PC-3 (cell line): ENCODE measurements at places on chromosomes 13 and 19.

GRCh38 chr13:94419925-94420305, 59.6 kb downstream of the DCT start:
- no peak for DNase-seq

DNA sequence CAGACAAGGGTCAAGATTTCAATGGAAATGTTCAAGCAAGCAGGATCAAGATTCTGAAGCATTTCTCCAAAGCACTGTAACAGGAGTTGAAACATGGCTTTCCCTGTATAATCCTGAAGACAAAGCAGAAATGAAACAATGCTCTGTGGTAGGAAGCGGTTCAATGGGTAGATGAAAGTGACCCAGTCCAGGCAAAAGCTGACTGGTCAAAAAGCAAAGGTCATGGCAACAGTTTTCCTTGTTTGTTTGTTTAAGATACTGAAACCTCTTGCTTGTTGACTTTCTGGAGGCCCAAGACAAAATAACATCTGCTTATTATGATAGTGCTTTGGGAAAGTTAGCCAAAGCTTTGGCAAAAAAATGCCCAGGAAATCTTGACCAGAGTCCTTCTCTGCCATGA, 1343.9 kb upstream of the PCDH9 start:
- no peak for DNase-seq

- no peak for DNase-seq
Measured at GRCh38 chr13:20988909-20989655, 72.3 kb downstream of the LATS2 start.

DNA sequence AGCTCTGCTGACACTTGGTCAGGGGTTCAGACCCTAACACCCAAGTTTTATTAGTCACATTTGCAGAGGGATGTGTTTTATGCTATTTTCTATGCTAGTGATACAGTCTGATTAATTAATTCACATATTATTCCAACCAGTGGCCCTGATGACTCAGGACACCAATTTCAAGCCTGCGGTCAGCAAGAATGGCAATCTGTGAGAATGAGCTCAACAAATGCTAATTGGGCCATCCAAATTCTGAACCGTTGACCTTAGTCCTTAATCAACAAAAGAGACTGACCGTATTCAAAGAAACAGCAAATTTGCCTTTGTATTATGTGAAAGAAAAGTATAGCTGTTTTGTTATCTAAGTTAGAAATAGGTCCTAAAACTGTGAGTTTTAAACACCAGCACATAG, 9.6 kb upstream of the KL start:
- DNase-seq = no peak

- no peak for DNase-seq
Measured at GRCh38 chr13:32229443-32229842, 85.7 kb downstream of the ZAR1L start.

GRCh38 chr13:52947921-52948373, 80.7 kb upstream of the OLFM4 start:
- DNase-seq = no peak

DNA sequence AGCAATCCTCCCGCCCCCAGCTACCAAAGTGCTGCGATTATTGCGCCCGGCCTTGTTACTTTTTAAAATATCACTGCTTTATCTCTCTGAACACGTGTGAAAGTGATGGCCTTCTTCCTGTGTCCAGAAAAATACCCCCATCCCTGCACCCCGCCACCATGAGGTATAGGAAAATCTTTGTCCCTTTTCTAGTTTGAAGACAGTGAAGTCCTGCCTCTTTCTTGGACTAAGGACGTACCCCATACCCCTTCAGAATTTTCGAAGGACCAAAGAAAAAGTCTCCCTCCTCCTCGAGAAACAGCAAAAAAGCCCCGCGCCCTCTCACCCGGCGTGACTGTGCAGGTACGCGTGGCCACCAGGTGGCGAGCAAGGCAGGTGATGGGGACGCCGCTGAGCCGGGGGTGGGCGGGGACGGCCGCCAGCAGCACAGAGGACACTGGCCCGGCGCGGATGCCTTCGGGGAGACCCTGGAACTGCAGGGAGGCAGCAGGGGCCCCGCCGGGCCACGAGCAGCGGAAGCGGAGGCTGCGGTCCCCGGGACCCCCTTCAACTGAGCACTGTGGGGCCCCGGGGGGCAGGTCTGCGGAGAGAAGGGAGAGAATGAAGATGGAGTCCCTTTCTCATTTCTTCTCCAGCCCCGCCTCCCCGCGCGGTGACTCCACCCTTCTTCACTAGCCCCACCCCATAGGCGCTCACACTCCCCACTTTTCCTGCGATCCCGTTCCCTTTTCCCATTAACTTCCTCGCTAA, 3.2 kb downstream of the VSIG10L start:
- DNase-seq = peak; percentile 88

DNA sequence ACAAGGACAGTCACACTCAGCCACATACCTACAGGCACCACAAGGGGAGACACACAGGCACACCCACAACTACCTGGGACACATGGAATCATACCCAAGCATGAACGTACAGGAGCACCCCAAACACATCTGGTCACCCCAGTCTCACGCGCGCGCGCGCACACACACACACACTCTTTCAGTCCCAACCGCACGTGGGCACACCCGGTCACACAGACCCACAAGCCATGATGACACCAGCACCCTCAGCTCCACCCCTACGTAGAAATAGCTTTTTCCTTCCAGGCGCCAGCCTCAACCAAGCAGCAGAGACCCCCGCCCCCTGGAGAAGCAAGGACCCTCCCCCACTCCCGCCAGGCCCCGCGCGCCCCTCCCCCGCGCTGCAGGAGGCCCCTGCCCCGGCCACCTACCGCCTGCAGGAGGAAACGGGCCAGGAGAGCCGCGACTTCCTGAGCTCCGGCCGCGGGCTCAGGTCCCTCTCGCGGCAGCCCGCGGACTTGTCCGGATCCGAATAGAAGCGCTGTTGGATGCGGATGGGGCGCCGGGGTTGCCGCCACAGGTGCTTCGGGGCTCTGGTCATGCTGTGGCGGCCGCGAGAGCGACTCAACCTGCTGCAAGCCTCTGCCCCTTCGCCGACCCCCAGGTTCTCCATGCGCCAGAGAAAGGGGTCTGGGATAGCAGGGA, 6.4 kb upstream of the PDE4C start:
- no peak for DNase-seq

DNA sequence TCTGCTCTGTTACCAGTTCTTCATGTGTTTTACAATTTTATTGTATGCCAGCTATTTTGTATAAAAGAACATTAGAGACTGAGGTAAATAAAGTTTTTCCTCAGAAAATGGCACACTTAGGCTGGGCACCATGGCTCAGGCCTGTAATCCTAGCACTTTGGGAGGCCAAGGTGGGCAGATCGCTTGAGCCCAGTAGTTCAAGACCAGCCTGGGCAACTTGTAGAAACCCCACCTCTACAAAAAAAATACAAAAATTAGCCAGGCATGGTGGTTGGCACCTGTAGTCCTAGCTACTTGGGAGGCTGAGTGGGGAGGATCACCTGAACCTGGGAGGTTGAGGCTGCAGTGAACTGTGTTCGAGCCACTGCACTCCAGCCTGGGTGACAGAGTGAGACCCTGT, 32.0 kb downstream of the CCDC8 start:
- DNase-seq = no peak

GRCh38 chr13:96935901-96936300, 58.4 kb downstream of the OXGR1 start:
- no peak for DNase-seq

- peak; percentile 60 for DNase-seq
Measured at GRCh38 chr13:107296804-107297203, 728.9 kb upstream of the ARGLU1 start.

DNA sequence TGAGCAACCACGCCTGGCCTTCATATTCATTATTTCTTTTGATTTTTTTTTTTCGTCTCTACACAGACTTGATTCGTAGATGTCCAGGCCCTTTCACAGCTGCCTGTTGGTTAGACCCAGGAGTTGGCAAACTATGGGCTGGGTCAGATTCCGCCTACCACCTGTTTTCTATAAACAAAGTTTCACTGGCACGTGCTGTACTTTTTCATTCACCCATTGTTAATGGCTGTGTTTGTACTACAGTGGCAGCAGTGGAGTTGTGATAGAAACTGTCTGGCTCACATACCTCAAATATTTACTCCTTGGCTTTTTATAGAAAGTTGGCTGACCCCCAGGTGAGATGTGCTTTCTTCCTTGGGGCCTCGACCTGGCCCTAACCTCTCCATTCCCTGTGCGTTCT, 72.9 kb upstream of the TEX29 start:
- DNase-seq = no peak

GRCh38 chr19:43286096-43286495, 16.8 kb upstream of the PSG9 start:
- DNase-seq = no peak

GRCh38 chr19:42030645-42031440, 36.8 kb upstream of the ATP1A3 start:
- no peak for DNase-seq

GRCh38 chr19:10299545-10300458, 9.8 kb downstream of the ZGLP1 start:
- no peak for DNase-seq

- DNase-seq = no peak
Measured at GRCh38 chr13:99542788-99543406, 41.6 kb downstream of the TM9SF2 start.

- no peak for DNase-seq
Measured at GRCh38 chr13:87084192-87084591, 587.0 kb upstream of the SLITRK5 start.

DNA sequence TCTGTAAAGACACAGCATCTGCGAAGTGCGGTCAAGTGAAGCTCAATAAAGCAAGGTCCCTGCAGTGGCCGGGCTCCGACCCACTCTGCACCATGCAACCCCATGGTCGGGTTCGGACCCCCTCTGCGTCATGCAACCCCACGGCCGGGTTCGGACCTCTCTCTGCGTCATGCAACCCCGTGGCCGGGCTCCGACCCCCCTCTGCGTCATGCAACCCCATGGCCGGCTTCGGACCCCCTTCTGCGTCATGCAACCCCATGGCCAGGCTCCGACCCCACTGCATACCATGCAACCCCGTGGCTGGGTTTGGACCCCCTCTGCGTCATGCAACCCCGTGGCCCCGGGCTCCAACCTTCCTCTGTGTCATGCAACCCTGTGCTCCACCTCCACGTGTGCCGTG, 43.8 kb downstream of the CARS2 start:
- no peak for DNase-seq

GRCh38 chr13:108070491-108070890, 144.8 kb downstream of the LIG4 start:
- DNase-seq = no peak

DNA sequence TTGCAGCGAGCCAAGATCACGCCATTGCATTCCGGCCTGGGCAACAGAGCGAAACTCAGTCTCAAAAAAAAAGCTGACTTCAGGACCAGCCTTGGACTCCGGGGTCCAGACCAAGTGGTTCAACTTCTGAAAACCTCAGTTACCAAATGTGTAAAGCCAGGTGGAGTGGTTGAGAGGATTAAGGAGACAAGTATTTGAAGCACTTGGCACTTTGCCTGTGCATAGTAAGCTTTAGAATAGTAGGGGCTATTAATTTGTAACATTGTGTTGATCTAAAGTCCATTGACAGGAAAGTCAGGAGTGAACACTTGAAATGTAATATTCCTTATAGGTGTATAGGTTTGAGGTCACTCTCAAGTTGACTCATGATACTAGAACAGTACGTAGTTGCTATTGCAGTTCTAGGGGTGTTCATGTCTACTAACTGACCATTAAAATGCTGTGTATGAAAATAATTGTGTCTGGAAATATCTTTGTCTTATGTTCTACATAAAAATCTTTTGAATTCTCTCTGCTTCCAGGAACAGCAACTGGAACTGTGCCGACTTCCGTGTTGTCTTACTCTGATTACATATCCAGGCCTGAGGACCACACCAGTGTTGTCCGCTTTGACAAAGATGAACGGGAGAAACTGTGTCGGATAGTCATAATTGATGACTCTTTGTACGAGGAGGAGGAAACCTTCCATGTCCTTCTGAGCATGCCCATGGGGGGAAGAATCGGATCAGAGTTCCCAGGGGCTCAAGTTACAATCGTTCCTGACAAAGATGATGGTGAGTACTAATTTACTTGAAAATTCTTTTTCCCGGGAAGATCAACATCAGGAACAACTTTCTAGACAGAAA, 97.4 kb downstream of the FREM2 start:
- DNase-seq = no peak

GRCh38 chr13:76667551-76667950, 218.7 kb downstream of the KCTD12 start:
- DNase-seq = peak; percentile 27

DNA sequence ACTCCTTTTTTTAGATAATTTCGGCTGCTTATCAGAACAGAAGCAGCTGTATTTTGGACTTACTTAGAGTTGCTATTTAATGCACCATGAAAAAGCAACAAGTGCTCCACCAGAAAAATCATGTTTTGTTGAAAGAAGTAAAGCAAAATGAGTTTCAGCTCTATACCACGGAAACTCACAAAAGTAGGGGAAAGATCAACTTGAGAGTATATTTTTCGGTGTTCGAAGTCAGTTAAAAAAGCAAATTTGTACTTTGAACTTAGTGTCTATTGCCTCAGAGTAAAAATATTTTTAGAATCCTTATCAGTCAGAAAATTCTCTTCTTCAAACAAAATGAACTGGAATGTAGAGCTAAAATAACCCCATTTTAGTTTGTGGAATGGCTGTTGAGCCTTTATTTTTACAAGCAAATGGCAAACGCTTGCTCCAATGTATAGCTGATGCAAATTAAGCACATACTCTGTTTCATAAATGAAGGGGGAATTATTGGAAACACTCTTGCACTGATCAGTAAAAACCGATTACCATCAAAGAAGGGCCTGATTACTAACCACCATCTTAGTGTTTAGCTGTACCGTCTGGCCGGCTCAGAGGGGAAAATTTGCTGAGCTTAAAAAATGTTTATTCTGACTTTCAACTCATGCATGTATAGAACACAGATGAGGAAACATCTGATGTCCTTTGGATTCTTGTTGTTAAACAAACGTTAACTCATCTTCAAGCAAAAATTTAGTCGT, 540.7 kb downstream of the GPC6 start:
- DNase-seq = no peak

DNA sequence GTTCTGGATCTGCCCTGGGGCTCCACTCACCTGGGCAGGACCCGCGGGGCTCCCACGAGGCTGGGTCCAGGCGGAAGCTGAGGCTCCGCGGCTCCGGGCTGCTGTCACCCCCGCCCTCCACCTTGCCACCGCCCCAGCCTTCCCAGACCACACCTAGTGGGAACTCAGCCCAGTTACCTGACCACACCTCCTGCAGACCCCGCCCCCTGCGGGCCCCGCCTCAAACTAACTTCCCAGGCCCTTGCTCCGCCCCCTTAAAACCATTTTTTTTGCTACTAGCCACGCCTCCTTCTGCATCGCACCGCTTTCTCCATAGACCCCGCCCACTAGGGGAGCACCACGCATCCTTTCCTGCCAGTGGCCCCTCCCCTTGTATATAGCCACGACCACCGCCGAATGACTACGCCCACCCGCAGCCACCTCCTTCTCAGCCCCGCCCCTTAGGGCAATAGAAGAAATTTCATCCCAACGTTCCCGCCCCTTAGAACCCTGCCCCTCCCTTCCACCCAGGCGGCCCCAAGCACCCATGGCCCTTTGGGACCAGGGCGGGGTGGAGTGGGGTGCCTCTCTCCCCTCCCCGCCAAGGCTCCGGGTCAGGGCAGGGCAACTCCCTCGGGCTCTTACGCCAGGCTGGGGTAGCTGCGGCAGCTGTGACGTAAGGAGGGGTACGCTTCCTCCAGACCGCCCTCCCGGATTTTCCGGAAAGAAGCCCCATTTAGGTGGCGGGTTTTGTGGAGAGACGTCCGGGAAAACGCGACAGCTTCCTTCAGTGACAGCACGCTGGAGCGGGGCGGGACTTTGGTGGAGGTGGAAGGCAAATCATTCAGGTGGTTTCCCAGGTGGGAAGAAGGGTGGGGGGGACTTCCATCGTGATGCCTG, at the start of gene SH2D3A:
Gene SH2D3A, minus strand, starts transcription at position 79 of the 879 bp plus-strand sequence. CDS start 3,687 bp downstream, outside the sequence.
- DNase-seq = peak; percentile 99
